ENCODE measurements at places on chromosomes 7 and 10.

DNA sequence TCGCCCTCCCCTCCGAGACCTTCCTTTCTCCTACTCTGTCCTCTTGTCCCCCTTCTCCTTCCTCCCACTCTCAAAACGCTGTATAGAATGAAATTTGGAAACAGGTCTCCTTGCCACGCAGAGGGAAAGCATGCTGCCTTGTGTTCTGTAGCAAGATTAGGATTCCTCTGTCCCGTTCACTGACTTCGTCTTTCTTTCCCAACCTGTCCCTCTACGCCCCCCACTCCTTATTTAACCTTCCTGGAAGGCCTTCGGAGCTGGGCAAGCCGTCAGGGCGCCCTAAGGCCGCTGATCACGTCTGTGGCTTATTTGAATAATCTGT lies 1.3 kb downstream of the HOXA9 start:
- DNase-seq: no peak

DNA sequence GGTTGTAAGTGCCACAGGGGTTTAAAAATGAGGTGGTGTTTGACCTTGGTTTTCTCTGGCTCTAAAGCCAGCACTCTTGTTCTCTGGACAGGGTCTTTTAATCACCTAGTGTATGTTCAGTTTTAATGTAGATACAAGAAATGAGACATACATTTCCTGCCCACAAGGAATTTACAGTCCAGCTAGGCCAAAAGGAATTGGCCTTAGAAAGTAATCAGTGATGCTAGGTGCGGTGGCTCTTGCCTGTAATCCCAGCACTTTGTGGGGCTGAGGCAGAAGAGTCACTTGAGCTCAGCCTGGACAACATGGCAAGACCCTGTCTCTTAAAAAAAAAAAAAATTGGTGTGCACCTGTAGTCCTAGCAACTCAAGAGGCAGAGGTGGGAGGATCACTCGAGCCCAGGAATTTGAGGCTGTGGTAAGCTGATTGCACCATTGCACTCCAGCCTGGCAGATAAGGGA lies 100.2 kb downstream of the LRMDA start:
- no peak for DNase-seq

- DNase-seq: no peak
These were observed 292.9 kb downstream of the LHFPL3 start for GRCh38 chr7:104621321-104621720.

GRCh38 chr10:88270871-88271713 lies 312.0 kb downstream of the RNLS start:
- DNase-seq: no peak

DNA sequence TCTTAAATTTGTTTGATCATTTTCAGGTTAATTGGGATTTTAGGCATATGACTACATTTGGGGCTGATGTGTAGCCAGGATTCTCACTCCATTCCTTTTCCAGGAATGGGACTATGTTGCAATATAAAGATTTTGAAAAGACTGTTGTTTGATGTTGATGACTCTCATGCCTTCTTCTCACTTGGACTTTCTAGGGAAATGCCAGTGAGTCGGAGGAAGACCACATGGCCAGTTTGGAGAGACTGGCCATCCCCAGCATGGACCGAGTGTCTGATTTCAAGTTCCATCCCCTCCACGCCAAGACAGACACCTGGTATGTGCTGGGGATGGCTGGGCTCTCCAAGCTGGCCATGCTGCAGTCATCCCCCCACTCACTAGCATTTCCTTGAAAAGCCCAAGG lies 5.5 kb downstream of the IGFBP3 start:
- DNase-seq: no peak

DNA sequence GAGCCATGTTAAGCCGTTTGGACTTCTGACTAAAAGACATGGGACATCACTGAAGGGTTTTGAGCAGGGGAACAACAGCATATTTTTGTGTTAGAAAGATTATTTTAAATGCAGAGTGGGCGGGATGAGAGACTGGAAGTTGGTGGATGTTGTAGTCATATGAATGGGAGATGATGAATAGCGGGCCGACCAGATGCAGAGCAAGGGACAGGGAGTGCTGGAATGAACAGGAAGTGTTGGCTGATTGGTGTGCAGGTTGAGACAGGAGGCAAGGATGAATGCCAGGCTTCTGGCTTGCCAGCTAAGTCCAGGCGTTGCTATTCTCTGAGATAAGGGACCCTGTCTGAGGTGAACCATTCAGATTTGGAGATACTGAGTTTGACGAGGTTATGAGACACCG lies 38.0 kb downstream of the GAD2 start:
- DNase-seq: no peak

GRCh38 chr7:100003711-100004661 lies 11.4 kb upstream of the ZKSCAN1 start:
- no peak for DNase-seq

GRCh38 chr10:102106998-102107397 lies 13.2 kb downstream of the LDB1 start:
- DNase-seq: no peak

DNA sequence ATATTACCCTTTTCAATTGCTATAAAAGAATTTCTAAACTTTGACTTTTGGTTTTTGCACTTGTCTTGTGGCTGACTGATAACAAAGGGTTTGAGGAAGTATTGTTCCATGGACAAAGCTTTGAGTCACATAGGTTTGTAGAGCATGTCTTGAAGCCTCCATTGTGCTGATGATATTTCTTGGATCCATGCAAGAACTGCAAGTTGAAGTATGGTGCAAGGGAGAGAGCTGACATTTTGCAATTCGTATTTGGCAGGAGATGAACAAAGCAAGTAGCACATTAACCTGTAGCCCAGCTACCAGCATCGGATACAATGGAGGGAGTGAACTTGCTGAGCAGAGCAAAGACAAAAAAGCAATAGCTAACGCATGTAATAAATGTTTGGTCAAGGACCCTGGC lies 23.4 kb downstream of the MGAM2 start:
- no peak for DNase-seq

DNA sequence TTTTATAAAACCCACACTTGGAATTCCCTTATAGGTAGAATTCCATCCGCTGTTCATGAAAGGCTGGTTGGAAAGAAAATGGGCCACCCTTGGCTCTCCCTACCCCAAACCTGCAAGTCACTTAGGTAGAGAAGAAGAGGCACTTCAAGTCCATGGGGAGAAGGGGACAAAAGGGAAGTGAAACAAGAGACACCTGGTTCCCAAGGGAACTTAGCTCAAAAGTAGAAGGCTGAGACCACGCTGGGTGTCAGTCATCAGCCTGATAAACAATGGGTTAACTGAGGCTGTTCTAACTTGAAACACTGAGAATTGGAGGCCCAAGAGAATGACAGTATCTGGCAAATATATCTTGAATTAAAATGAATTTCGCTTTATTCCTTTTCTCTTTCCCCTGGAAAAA lies 330.8 kb upstream of the NFE2L3 start:
- DNase-seq: no peak

GRCh38 chr10:129942936-129943715 lies 20.9 kb downstream of the EBF3 start:
- DNase-seq: no peak

- no peak for DNase-seq
These were observed 7.4 kb downstream of the ARHGAP21 start for GRCh38 chr10:24716295-24716694.

- DNase-seq: no peak
These were observed 12.7 kb upstream of the PDLIM1 start for GRCh38 chr10:95303535-95303934.

DNA sequence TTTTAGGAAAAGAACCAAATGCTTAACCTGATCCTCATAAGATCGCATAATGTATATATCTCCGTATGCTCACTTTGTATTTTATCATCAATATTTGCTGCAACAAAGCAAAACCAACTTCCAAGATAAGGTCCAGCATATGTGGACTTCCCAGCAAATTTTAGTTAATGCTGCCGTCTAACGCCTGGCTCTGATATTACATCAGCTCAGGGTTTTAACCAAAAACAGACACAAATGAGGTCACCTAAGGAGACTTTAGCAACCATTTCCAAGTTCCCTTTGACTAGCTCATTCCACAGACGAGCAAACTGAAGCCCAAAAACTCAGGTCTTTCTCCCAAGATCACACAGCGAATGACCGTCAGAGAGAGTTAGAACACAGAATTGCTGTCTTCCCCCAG lies 59.4 kb upstream of the UCN3 start:
- no peak for DNase-seq

Data from LNCaP clone FGC (cell line).